Hypothalamus (tissue), 51 donors: ENCODE measurements at places on chromosomes 13 and 19.

GRCh38 chr19:5205381-5205780 lies 135.2 kb downstream of the PTPRS start:
- no peak for DNase-seq

DNA sequence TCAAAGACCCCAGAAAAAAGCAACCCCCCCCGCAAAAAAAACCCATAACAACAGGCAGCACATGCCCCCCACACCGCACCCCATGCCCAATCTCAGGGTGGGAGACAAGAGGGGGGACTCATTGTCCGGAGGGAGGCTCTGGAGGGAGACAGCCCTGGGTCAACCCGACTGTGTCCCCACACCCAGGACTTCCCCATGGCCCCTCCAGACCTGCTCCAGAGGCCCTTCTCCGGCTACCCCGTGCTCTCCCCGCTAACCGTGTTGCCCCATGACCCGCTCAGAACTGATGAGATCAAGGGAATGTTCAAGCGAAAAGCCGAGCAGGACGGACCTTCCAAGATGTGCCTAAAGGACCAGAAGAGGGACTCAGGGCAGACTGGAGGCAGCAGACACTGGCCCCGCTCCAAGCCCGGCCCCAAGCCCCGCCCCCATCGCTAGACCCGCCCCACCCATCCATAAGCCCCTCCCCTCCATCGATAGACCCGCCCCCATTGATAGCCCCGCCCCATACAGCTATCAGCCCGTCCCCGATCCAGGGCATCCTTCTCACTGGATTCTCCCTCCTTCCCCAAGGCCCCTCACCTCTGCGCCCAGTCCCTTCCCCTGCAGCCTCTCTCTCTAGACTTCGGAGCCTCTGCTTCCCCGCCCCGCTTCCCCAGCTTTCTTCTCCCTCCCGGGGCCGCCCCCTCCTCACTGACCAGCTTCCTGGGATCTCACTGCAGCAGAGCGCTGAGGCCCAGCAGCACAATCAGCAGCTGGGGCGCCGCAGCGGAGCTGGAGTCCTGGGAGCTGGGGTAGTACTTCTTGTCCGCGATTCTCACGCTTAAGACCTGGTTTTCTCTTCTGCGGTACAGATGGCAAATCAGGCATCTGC lies 2.2 kb downstream of the BST2 start:
- DNase-seq: no peak

DNA sequence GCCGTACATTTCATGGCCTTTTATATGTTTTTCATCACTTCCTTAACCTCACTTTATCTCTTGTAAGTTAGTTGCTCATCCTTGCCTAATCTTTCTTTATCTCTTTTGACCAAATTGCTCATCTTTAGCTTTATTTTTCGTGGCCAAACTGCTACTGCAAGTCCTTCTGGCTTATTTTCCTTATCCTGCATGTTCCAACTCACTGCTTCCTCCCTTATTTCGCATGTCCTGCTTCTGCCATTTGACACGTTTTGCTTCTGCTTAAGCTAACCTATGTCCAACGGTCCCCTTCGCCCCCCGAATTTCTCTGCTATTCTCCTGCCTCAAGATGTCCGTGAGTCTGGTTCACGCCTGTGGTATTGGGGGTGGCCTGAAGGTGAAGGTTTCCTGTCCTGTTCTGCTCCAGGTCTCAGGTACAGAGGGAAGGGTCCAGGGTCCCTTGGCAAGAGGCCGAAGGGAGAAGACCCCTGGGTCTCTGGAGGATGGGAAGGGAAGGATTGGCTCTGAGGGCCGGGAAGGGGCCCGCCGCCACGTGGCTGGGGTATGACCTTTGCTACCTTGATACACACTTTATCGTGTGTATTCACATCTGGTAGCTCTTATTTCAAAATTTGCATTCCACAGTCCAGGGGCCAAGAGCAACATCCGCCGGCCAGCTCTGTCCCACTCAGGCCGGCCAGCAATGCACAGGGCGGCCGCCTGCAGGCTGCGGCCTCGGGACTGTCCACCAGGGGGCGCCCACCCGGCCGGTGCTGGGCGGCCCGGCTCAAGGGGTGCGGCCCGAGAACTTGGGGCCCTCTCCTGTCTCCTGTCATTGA lies 2.9 kb upstream of the C19orf85 start:
- DNase-seq: no peak

DNA sequence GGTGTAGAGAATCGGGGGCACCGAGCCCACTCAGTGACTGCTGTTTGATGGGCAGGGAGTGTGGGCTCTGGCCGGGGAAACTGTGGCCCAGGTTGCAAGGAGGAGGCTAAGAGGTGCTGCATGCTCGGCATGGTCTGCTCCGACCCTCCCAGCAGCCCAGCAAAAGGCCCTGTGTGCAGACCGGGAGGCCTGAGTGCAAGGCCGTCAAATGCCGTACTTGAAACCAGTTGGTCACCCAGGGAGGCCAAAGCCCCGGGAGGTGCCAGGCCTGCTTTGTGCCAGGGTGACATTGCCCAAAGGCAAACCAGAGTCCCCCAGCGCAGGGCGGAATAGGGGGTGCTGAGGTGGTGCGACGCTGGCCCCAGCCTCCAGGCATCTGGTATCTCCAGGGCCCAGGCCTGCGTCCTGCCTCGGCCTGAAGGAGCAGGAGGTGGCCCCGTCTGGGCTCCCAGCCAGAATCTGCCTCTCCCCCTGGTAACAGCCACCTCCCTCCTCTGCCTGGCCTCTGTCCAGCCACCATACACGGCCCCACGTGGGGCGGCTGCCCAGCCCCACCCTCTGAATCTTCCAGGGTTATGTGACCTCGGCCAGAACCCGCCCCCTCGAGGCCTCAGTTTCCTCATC lies 4.0 kb downstream of the PIK3R2 start:
- DNase-seq: peak; percentile 45

DNA sequence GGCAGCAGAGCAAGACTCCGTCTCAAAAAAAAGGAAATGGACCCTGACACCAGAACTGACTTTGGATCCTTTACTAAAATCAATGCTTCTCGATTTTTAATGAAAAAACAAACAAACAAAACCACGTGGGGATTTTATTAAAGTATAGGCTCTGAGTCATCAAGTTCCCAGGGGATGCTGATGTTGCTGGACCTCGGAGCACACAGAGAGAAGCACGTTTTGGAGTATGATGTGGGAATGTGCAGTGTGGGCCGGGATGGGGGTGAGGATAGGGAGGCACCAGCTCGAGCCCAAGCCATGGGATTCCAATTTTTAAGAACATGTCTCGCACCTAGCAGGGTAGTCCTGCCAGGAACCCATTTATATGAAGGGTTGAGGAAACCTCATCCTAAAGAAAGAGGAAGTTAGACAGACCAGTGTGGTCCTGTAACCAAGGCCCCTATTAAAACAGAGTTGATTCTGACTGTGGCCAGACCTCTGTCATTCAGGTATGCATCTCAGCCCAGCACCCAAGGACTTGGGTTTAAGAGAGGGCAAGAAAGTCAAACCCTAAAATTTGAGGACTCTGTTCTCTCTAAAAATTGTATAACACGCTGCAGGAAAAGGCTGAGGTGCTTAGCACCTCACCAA lies 6.4 kb downstream of the FLT1 start:
- DNase-seq: no peak

DNA sequence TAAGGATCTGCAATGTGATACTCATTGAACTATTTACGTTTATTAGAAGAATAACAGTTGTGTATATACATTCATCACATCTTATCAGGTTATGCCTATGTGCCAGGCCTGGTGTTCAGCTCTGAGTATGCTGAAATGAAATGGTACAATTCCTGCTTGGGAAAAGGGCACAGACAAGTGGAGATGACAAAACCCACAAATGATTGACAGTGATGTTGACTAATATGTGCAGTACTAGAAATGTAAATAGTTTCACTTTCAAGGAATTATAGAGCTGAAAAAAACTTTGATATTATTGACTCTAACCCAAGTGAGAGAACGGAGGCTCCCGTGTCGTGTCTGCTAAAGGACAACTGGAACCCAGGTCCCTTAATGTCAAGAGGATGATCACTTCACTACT lies 386.8 kb upstream of the DACH1 start:
- no peak for DNase-seq

DNA sequence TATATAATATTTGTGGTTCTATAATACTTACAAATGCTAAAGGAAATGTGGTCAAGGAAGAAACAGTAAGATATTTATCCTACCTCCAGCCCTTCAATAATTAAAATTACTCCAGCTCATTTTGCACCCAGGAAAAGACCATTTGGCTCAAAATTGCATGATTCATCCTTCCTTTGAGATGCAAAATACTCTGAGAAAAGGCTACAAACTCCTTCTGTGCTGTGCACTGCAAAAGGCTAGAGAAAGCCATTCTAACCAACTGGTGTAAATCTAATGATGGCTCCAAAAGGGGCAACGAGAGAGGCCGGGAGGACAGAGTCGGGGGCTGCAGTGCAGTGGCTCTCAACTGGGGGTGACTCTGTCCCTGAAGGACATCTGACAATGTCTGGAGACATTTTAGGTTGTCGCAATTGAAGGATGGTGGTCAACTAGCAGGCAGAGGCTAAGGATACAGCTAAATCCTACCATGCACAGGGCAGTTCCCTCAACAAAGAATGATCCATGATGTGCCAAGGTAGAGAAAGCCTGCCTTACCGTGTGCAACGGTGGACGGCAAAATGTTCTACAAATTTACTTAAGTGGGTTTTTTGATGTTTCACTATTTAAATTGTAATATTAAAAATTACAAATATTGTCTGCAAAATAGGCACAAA lies 32.6 kb downstream of the SLC7A1 start:
- no peak for DNase-seq

DNA sequence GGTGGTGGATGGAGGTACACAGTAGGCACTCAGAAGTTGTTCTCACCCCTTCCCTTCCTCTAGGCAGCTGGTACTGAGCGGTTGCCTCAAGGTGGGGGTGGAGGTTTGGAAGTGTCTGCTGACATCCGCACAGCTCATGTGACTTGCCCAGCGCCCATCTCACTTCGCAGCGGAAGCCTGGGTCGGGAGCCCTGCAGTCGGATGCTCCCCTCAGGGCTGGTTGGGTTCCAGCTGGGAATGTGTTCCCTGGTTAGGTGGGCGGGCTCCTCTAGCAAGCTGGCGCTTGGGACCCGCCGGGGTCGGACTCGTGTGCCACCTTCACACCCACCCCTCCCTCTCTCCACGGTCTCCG lies 10.2 kb downstream of the PPP1R37 start:
- DNase-seq: no peak

- peak; percentile 38 for DNase-seq
Measured at GRCh38 chr19:46493236-46494145, 2.2 kb downstream of the PNMA8B start.

- DNase-seq: no peak
Measured at GRCh38 chr19:58561373-58562121, 3.1 kb upstream of the UBE2M start.

DNA sequence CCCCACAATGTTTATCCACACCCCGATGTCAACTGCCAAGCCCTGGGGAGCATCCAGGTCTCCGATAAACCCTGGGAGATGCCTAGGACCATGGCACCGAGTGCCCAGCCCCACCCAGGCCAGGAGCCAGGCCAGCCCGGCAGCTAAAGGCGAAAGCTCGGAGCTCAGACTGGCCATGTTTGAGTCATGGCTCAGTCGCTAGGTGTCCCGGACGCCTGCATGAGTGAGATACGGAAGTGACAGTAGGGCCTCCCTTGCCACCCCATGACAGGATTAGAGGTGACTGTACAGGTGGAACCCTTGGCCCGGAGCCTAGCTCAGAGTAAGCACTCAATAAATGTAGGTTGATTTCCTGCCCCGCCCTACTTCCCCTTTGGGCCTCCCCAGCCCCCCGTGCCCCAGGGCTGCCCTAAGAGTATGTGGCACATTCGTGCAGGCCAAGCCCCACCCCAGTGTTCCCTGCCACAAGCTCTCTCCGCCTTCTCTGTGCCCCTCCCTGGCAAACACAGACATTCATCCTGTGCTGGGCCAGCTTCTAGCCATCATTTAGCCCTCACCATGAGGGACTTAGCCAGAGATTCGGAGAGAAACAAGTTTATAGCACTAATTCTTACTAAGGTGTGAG lies 5.8 kb upstream of the TPM4 start:
- no peak for DNase-seq

- no peak for DNase-seq
Measured at GRCh38 chr19:37987356-37988332, 80.6 kb downstream of the SIPA1L3 start.

DNA sequence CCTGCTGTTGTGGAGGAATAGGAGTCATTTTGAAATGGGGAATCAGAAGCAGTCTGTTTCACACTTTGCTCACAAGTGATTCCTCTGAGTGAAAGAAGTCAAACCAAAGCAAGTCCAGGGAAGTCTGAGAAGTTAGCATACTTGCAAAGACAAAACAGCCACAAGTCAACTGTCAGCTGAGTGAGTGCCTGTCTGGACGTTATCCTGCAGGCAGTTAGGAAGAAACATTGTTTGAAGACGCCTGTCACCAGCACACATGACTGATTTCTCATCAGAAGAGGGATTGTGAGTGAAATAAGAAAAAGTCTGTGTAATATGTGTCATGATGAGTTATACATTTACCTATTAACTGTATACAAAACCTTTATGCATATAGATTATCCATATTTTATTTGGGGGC lies 153.5 kb downstream of the KCNRG start:
- no peak for DNase-seq

DNA sequence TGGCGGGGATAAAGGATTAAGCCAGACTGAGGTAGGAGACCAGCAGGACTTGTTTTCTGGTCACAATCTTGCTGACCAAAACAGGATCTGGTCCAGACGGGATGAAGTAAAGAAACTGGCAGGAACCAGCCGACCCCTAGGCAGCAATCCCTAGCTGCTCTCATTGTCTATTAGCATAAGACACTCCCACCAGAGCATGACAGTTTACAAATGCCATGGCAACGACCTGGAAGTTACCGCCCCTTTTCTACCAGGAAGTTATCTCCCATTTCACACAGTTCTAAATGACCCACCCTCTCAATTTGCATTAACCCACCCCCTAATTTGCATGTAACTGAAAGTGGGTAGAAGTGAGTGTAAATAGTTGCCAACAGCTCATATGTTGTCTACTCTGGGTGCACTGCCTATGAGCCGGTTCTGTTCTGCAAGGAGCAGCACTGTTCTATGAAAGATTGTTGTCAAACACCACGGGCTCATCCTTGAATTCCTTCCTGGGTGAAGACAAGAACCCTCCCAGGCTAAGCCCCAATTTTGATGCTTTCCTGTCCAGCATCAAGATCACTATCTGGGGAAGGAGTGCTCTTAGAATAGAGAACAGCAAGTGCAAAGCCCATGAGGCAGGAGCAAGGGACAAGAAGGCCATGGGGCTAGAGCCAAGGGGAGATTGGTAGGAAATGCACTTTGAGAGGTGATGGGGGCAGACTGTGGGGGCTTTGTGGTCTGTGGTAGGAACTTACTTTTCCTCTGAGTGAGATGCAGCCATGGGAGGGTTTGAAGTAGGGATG lies 13.9 kb upstream of the FBXO27 start:
- DNase-seq: no peak

- no peak for DNase-seq
Measured at GRCh38 chr13:113022391-113022744, 53.4 kb downstream of the MCF2L start.
